Activated naive CD4-positive, alpha-beta T cell treated with Interleukin-2 at 50 U/mL for 16 hours (primary cell): ENCODE measurements at places on chromosomes 5 and 9.

- no peak for DNase-seq
Measured at GRCh38 chr9:109182940-109183798, 16.1 kb upstream of the FRRS1L start.

GRCh38 chr5:110351430-110351829 is 375.0 kb downstream of the TMEM232 start:
- no peak for DNase-seq

- peak; percentile 44 for DNase-seq
Measured at GRCh38 chr5:80960531-80961375, 590 bp downstream of the RASGRF2 start.

- peak; percentile 15 for DNase-seq
Measured at GRCh38 chr5:144191998-144192397, 21.3 kb downstream of the KCTD16 start.

GRCh38 chr5:152855441-152855840 is 450.4 kb upstream of the NMUR2 start:
- no peak for DNase-seq

DNA sequence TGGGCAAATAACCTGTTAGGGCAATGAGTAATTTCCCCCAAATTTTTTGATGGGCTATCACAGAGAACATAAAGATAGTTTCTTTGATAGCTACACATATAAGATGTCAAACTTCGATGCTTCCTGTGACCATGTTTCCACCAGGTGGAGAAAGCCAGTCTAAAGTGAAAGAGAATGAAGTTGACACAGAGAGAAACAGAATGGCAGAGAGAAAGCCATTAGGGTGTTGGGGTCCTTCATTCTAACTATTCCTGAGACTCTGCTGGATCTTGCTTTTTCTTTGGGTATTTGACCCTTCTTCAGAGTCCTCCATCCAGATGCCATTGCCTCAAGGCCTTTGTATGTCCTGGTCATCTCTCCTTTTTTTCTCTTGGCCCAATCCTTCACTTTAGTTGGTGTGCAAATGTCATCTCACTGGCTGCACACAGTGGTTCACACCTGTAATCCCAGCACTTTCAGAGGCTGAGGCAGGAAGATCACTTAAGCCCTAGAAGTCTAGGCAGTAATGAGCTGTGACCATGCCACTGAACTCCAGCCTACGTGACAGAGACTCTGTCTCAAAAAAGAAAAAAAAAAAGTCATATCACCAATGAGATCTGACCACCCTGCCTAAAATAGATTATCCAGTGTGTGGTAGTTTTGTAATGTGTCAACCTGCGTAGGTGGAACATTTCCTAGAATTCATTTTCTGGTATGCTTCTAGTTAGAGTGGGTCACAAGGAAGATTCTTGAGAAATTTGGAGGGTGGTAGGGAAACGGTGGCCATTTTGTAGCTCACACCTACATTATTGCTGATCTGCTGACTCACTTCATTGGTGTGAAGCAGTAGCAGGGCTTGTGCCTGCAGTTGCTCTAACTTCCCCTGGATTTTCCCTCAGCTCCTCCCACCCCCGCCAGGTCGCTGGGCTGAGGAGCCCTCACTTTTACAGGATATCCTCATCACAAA is 20.8 kb upstream of the KIF2A start:
- DNase-seq = peak; percentile 77

- no peak for DNase-seq
Measured at GRCh38 chr9:88143957-88144625, 5.8 kb upstream of the SPATA31C2 start.

DNA sequence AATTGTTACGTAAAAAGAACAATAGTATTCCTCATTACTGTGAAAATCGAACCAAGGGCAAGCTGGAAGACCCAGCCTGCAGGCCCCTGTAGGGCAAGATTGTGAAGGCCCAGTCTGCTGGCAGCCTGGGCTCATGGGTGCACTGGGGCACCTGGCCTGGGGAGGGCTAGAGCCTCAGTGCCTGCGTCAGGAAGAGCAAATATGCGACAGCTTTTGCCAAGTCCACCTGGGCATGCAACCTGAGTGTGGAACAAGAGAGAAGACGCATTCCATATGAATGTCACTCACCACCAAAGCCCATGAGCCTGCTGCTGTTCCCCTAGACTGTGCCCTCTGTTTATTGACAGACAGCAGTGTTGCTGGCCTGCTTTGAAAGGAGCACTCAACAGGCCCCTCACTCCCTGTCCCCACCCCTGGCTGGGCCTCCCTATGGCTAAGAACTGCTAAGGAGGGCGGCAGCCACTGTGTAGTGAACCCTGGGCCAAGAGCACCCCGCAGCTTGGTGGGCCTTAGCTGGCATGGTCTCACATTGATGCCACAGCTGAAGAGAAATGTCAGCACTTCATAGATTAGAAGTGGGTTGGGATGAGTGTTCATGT is 28.2 kb downstream of the PSD2 start:
- no peak for DNase-seq

DNA sequence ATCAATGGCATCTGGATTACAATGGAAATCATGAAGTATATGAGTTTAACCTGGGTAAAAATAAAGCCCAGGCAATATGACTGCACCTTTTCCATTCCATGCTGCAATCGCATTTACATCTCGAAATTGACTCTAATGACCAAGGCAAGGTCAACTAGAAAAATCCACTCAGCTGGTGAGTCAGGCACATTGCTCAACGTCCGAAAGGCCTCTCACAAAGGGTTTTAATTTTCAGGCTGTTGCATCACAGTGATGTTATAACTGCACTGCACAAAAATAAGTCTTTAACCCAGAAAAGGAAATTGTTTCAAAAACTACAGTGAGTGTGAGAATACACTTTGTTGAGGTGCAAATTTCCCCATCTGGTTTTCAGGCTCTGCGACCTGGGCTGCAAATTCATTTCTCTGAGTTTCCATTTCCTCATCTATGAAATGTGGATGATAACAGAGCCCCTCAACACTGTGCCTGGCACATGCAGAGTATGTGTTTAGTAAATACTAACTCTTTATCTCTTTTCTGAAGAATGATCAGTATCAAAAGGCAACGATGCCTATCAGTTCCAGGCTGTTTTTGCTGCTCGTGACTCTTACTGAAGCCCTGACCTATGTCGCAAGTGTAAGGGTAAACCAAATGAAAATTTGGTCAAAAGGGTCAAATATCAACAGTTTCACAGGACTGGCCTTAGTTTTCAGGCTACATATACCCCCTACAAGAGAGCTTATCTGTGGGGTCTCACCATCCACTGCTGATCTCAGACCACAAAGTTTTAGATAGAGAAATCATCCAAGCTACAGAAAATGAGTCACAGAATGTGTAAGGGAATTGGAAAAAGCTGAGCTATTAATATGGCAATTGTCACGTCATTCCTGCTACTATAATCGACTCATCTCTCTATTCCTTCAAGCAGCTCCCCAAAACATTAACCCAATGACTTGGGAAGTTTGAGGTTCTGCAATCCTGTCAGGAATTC is 4.1 kb downstream of the NFIL3 start:
- DNase-seq = peak; percentile 30

DNA sequence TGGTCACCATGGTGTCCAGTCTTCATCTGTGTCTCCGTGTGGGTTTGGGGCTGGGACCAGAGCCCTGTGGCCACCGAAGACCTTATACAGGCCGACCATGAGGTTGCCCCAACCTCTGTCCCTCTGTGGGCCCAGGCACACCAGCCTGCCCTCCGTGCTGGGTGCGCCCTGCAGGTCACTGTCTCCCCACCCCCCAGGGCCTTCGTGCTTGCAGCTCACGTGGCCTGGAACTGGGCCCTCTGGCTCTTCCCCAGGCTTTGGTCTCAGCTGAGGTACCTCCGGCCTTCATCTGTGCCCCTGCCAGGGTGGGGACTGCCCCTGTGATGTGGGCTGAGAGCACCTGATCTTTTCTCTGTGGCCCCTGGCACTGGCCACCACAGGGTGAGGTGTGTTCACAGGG is 92.1 kb downstream of the RXRA start:
- no peak for DNase-seq

DNA sequence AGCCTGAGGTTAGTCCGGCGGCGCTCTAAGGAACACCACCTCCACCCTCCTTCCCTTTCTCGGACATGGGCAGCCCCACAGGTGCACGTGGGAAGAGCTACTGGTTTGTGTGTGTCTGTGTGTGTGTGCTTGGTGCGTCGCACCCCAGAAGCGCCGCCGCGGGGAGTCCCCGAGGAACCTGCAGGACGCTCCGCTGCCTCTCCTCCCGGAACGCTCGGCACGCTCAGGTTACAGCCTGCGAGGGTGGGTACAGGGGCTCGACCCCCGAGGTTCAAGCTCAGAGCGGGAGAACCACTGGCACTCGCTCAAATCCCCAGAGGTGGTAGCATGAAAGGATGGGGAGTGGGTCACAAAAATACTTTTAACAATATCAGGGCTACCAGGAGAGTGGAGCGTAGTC is 2.0 kb downstream of the ASTN2 start:
- DNase-seq = no peak

GRCh38 chr9:99801775-99802174 is 19.9 kb upstream of the NR4A3 start:
- DNase-seq = no peak

DNA sequence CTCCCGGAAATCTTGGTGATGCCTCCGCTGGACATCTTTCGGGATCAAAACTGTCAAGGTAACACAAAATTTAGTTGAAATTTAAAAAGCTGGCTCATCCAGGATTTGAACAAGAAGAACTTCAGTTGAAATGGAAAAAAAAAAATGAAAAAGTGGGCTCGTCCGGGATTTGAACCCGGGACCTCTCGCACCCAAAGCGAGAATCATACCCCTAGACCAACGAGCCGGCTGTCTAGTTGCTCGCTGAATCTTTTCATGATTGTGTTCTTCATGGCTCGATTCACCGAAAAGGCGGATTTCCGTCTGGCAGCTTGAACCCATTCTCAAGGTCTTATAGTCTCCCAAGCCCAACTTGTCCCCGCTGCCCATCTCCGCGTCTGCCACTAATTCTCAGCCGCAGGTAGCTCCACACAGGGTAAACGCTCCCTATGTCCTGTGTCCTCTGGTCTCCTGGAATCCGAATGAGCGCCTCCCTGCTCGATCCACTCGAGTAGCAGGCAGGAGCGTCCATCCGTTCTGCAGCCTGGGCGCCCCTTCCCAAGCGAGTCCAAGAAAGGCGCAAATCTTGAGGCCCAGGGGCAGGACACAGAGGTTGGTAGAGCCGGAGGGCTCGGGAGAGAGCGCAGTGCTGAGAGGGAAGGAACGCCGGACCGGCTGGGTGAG is 16.2 kb downstream of the TRIM7 start:
- DNase-seq = peak; percentile 81

DNA sequence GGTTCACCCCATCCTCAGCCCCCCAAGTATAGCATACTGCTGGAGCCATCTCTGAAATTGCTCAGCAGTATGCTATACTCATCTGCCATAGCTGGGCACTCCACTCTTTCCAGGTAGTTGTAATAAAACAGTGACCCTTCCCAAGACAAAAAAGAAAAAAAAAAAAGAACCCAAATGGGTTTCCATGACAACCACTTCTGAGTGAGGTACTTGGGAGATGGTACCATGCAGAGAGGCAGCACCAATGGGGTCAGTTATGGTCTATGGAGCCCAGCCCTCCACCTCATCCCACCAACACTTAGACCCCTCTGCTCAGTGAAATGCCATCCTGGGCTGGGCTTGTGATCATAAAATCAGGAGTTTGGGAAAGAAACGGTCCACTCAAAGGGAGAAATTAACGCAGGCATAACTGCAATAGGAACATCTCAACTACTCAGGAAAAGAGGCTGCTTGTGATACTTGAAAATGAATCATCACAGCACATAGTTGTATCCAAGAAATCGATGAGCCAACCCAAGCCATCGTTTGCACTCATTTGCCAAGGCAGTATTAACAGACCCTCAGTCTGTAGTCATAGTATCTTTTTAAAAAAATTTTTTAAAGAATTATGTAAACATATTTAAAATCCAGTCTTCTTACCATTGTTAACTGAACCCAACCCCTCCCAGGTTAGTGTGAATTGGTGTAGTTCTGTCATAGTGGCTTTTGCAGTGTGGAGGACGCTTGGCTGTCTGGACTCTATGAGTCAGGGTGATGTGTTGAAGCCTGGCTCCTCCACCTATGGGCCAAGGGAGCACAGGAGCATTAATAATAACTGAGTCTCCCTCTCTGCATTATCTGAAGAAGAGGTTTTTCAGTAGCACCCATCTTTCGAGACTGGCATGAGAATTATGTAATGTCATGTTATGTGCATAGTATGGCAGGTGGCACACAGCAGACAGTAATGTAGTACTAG is 402.7 kb downstream of the SPOCK1 start:
- no peak for DNase-seq

- no peak for DNase-seq
Measured at GRCh38 chr5:173944511-173944910, 44.5 kb upstream of the C5orf47 start.

DNA sequence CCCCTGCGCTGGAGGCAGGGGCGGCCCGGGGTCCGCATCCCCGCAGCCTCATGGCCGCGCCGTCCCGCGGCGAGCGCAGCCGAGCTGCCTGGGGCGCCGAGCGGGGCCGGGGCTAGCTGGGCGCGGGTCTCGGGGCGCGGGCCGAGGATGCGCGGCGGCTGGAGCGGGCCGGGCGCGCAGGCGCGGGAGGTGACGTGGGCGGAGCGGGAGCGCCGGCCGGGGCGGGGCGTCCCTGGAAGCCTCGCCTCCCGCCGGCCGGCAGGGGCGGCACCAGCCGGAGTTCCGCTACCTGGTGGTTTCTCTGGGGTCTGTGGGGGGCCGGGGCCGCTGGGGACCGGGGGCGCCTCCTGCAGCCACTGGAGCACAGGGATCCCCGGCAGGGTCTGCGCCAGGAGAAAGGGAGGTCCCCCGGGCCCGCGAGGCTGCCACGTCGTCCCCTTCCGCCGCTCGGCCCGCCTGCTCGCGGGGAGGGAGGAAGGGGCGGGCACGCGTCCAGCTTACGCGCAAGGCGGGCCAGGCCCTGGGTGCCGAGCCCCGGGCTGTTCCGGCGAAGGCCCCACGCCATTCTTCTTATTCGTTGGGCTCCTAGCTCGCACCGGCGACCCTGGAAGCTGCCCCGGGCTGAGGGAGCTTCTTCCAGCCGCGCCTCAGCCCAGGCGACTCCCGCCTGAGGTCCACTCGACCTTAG is at the start of gene LPCAT1:
Gene LPCAT1, minus strand, starts transcription at position 168 of the 688 bp plus-strand sequence. Its CDS starts 116 bp downstream, at position 52.
- peak; percentile 79 for DNase-seq

GRCh38 chr5:159511570-159511969 is 181.3 kb upstream of the IL12B start:
- DNase-seq = no peak

GRCh38 chr5:38078161-38078560 is 180.2 kb upstream of the EGFLAM start:
- DNase-seq = no peak

DNA sequence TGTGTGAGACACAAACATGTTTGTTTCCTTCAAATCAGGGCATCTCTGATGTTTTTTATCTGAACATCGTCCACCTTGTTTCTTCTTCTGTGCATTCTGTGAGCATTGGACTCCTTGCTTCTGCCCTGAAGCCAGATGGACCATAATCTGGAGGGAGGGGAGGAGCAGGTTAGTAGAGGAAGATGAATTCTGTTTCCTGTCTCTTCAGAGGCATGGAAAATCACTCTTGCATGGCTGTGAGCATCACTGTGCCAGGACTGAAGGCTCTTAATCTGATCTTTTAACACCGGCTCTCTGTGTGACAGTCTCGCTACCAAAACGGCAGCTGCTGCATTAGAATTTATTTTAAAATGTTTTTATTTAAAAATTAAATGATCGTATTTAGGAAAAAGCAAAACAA is 43.3 kb downstream of the TLE4 start:
- DNase-seq = no peak
